ENCODE measurements at places on chromosomes 6 and 20.

GRCh38 chr6:168197636-168198301, 118.8 kb upstream of the FRMD1 start:
- DNase-seq, result no peak

DNA sequence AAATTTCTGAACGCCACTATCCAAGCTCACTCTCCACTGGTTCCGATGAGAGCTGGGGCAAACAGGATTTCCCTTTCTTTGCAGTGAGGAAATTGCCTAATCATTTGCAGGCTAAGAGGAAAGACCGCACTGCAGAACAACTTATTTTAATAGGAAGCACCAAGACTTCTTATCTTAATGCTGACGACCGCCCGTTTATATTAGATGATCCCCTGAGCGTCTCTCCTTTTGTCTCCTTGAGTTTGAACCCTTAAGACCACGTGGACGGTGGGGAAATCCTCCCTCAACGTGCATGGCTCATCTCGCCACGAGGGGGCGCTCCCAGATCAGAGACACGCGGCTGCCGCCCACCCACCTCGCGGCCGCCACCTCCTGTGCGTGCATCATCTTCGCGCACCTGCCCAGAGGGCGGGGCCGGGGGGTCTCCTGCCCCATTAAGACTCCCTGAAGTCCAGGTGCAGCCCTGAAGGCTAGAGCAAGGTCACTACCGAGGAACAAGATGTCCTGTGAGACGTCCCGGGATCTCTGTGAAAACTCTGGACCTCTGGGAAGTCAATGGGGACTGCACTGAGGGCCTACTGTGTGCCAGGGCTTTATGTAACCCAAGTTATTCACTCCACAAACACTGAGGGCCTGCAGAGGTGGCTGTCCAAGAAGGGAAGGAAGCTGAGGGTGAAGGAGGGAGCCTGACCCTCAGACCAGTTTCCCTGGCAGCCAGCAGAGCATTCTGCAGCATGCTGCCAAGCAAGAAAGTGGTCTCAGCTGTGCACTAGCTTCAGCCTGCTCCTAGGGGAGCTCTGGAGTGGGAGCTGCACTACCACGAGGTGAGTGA, 28.1 kb downstream of the PDYN start:
- DNase-seq, result no peak

DNA sequence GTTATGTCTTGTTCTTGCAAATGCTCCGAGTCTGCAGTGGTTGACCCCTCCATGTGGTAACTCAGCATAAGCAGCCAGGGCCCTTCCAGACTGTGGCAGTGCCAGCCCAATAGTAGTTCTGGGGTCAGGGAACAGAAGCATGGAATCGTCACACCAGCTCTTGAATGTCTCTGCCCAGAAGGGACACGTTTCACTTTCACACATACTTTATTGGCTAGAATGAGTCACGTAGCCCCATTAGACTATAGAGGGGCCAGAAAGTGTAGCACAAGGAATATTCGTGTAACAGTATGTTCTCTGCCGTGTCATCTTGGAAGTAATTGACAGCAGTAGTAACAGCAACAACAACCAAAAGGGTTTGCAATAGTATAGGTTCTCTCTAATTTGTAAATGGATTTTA, 254.7 kb downstream of the FARS2 start:
- DNase-seq, result no peak

DNA sequence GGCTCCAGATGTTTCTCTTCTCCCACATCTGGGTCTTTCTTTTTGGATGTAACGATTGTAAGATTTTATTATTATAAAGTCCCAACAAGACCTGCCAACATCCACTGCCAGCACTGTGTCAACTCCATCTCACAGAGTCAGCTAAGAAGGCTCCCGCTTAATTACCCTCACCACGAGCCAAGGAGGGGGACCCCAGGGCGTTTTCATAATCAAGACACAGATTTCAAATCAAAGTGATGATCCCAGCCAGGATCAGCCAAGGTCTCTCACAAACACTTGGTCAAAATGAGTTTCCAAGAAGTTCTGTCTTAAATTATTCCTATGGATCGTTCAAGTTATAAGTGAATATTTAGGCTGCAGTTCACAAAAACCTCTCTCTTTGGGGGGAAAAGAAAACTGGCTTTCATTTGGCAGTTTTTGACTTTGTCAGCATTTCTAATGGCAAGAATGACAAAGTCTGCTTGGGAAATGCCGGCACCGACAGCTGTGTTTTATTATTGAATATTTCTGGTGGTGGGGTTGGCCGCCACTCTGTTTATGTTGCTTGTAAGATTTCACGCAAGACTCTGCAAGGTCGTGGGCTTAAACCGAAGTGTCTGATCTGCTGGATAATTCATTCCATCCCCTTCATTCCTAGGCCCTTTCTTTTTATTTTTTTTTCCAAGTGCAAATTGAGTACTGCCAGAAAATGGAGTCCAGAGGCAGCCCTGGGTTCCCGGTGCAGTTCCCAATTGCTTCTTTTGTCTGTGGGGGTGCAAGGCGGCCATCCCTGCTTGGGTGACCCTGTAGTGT, 170.2 kb upstream of the PMEPA1 start:
- DNase-seq, result no peak

GRCh38 chr6:107154801-107155160, 39.5 kb upstream of the BEND3 start:
- no peak for DNase-seq

DNA sequence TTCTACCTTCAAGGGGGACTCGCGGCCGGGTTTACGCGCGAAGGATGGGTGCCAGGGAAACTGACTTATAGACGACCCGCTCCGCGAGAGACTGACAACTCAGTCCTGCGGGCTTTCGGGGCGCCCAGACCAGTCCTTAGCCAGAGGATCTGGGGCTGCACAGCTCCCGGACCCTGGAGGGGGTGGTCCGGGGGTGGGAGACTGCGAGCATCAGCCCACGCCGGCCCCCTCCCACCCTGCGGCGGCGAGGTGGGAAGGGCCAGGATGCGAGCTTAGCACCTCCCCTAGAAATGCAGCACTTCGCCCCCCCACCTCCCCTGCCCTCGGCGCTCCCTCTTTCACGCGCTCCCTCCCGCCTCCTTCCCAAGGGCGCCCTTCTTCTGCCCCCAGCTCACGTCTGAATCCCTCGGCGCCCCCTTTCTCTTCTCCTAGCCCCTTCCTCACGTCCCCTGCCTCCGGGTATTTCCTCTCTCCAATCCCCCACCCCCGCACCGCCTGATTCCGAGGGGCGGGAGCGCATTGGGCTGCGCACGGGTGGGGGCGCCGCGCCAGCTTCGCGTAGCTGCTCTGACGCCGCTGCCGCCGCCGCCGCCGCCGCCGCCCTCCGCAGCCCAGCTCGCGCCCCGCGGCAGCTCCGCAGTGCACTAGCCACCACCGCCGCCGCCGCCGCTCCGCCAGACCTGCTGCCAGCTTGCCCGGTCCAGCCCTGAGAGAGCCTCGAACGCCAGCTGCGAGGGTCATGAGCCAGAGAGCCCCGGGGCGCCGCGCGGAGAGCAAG, at the start of gene SLC32A1:
Gene SLC32A1 (plus strand): TSS at position 639 of the 778 bp plus-strand sequence. CDS start 239 bp downstream, outside the sequence.
- no peak for DNase-seq

- no peak for DNase-seq
Observed at GRCh38 chr6:38907264-38907663, 141.3 kb upstream of the GLP1R start.

- no peak for DNase-seq
Observed at GRCh38 chr6:84167457-84167856, 60.0 kb downstream of the CEP162 start.

DNA sequence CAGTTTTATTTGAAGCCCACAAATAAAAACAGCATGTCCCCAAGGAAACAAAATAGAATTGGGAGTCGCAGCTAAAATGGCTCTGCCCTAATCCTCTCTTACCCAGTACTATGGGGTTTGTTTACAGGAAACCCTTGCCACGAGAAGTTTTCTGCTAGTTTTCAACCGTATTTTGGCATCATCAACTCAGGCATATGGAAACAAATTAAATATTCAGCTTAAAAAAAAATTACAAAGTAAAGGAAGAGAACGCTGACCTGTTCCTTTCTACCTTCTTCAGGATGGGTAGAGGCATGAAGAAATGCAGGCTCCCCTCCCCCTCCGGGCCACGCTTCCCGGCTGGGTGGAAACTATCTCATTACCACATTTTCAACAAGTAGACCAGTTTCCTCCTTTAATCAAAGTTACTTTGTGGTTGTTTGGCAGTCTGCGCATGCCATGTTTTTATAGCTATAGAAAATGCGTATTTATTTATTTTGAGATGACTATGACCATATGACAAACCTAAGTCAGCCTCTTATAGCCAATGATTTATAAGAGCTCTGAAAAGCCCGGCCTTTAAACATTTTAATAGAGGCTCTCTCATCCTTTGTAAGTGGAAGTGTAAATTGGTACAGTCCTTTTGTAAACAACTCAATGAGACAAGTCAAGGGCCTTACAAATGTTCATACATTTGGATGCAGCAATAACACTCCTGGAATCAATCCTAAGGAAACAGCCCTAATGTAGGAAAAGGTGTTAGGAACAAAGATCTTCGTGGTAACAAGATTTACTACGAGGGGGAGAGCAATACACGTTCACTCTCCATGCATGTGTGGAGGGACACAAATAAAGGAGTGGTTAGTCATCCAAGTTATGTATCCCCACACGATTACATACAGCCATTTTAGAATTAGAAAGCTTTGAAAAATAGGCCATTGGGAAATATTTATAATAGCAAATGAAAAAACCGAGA, 16.1 kb upstream of the ZNF217 start:
- no peak for DNase-seq

- DNase-seq, result no peak
Observed at GRCh38 chr20:61941721-61942405, 123.8 kb downstream of the TAF4 start.

DNA sequence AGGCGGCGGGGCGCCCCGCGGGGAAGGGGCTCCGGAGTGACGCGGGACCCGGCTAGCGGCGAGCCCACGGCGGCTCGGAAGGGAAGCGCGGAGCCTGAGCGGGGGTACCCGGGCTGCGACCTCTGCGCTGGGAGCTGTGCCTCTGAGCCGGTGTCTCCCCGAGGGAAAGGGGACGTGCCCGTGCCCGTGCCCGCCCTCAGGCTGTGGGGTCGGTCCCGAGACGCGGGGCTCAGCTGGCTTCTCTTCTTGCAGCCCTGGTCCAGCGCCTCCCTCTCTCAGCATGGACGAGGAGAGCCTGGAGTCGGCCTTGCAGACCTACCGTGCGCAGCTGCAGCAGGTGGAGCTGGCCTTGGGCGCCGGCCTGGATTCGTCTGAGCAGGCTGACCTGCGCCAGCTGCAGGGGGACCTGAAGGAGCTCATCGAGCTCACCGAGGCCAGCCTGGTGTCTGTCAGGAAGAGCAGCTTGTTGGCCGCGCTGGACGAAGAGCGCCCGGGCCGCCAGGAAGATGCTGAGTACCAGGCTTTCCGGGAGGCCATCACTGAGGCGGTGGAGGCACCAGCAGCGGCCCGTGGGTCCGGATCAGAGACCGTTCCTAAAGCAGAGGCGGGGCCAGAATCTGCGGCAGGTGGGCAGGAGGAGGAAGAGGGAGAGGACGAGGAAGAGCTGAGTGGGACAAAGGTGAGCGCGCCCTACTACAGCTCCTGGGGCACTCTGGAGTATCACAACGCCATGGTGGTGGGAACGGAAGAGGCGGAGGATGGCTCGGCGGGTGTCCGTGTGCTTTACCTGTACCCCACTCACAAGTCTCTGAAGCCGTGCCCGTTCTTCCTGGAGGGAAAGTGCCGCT, 686 bp downstream of the ZGPAT start:
- DNase-seq, result no peak

- DNase-seq, result no peak
Observed at GRCh38 chr6:113458368-113459010, 398.7 kb upstream of the MARCKS start.

DNA sequence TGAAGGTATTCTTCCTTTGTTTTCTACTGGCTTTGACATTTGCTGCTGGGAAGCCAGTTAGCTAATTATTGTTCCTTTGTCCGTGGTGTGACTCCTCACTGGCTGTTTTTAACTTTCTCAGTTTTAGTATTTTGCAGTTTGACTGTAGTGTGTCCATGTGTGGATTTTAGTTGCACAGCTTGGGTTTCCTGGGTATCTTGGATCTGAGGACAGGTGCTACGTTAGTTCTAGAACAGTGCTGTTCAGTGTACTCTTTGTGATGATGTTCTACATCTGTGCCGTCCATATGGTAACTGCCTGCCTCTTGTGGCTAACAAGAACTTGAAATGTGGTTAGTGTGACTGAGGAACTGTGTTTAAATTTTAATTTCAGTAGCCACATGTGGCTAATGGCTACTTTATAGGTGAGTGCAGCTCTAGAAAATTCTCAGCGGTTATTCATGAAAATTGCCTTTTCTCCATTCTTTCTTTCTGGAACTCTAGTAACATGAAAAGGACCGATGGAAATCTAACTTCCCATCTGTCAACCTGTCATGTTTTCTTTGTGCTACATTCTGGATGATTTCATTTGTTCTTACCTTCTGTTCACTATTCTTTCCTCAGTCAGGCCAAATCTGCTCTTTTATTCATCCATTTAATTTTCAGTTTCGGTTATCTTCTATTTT, 7.4 kb downstream of the SNX9 start:
- no peak for DNase-seq

- no peak for DNase-seq
Observed at GRCh38 chr20:51756653-51757052, 11.5 kb downstream of the ATP9A start.

DNA sequence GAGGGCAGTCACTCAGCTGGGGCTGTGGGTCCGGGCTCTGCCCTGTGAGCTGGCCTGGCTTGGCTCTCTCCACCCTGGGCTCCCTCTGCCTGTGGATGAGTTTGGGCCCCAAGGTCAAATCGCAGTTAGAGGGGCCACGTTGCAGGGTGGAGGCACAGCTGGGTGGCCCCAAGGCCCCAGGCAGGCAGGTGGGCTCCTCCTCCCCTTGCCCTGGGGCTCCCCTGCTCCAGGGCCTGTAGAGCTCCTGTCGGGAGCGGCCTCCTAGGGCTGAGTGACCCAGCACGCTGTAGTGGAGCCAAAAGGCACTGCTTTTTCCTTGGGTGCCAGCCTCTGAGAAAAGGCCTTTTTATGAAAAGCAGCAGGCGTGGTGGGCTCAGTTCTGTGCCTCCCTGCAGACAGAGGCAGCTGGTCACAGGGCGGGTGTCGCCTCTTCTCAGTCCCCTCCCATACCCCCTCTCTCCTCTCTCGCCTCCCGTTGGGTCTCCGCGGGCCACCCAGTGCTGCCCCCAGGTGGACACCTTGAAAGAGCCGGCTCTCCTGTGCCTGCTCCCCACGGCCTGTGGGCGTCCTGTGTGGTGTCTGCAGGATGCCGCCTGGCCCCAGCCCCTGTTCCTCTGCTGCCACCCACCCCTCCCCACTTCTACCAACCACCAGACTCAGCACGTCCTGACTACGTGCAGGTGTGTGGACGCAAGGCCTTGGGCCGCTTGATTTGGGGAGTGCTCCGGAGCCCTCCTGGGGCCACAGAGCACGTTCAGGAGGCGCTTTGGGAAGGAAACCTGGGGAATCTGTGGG, 13.2 kb downstream of the SS18L1 start:
- no peak for DNase-seq

DNA sequence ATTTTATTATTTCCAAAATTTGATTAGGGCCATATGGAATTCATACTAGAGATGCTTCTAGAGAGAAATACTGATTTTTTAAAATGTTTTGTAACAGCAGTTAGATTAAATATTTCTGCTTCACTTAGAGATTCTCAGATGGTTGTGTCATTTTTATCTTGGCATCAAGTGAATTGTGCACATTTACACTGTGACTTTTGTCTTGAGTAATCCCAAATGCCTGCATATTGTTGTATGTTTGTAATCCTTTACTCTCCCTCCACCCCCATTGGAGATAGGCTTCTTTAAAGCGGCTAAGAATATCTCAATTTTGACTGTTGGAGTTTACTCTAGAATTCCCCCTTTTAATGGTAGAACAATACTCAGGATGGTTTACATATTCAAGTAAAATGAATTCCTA, 19.0 kb downstream of the STX16 start:
- DNase-seq, result no peak
